ENCODE measurements at places on chromosomes 3 and 15.

DNA sequence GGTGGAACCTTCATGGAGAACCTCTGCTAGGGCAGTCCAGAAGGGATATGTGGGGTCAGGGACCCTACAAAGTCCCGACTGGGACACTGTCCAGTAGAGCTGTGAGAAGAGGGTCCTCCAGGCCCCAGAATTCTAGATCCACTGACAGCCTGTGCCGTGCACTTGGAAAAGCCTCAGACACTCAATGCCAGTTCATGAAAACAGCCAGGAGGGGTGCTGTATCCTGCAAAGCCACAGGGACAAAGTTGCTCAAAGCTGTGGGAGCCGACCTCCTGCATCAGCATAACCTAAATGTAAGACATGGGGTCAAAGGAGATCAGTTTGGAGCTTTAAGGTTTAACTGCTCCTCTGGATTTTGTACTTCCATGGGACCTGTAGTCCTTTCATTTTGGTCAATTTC is 448.8 kb upstream of the CADM2 start:
- no peak for DNase-seq

DNA sequence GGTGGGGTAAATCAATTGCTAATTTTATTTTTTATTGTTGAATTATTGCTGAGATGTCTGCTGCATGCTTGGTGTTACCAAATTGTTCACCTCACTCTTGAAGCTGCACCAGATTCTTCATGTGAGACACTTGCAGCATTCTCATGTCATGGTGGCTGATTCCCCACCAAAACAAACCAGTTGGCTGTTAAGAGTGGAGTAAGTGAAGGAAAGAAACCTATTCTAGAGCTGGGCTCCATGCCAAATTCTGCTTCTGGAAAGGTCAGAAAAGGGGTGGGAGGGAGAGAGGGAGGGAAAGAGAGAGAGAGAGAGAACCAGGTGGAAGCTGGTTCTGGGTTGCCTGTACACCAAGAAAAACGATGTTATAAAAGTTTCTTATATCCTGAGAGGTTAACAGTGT is 317.5 kb upstream of the THRB start:
- DNase-seq, result no peak

DNA sequence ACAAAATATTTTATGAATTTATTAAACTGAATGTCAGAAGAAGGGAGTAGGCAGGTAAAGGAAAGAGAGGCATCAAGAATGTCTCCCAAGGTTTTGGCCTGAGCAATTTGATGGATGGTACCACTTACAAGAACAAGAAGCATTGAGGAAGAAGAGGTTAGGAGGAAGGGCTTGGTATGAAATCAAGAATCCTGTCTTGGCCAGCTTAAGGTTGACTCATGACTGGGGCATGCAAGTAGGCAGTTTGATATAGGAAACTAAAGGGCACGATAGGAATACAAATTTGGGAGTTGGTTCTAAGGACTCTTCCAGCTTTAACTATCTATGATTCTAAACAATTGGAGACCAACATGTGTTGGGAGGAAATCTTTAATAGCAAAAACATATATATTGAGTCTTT is 79.1 kb downstream of the NTRK3 start:
- no peak for DNase-seq

GRCh38 chr3:43062564-43063040 is 43.3 kb downstream of the POMGNT2 start:
- DNase-seq, result no peak

DNA sequence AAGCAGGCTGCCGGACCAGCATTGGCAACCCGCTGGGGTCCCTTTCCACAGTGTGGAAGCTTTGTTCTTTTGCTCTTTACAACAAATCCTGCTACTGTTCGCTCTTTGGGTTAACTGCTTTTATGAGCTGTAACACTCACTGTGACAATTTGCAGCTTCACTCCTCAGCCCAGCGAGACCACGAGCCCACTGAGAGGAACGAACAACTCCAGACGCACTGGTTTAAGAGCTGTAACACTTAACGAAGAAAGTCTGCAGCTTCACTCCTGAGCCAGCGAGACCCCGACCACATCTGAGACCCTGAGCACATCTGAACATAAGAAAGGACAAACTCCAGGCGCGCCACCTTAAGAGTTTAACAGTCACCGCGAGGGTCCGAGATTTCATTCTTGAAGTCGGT is 10.7 kb upstream of the CCR4 start:
- DNase-seq, result peak; percentile 64

GRCh38 chr3:33773637-33774036 is 24.8 kb upstream of the PDCD6IP start:
- no peak for DNase-seq

All from testis (tissue), 5 donors.